GM10248 (cell line): ENCODE measurements at places on chromosomes 2 and 18.
A peak's percentile ranks its signal among the peaks of the same experiment; 100 is the strongest.

GRCh38 chr2:70258532-70258875 is 567 bp downstream of the PCYOX1 start:
- peak; percentile 20 for DNase-seq

- DNase-seq, result no peak
Observed at GRCh38 chr2:11812466-11813248, 66.2 kb downstream of the LPIN1 start.

DNA sequence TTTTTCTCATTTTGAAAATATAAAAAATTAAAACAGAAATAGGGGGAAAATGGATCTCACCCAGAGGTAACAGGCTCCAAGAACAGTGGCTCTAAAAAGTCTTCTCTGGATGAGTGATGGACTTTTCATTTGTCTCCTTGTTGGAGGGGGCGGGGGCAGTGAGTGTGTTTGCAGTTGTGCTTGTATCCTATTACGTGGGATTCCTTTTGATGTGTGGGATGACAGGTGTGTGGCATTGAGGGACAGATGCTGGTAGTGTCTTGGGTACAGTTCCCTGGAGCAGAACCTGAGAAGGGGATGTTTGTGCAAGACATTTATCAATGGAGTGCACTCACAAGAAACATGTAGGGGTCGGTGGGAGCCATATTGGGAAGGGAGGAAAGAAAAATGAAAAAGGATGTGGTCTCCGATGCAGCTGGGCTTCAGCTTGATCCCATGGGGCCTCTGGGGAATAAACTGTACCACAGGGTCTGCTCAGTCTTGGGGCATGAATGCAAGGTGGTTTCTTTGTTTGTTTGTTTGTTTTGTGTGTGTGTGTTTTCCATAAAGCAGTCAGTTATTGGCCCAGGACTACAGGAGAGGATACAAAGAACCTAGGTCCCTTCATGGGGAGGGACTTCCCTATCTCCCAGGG is 120.0 kb upstream of the SLC35G4 start:
- DNase-seq, result no peak

- DNase-seq, result no peak
Observed at GRCh38 chr18:72738136-72738535, 129.7 kb downstream of the NETO1 start.

DNA sequence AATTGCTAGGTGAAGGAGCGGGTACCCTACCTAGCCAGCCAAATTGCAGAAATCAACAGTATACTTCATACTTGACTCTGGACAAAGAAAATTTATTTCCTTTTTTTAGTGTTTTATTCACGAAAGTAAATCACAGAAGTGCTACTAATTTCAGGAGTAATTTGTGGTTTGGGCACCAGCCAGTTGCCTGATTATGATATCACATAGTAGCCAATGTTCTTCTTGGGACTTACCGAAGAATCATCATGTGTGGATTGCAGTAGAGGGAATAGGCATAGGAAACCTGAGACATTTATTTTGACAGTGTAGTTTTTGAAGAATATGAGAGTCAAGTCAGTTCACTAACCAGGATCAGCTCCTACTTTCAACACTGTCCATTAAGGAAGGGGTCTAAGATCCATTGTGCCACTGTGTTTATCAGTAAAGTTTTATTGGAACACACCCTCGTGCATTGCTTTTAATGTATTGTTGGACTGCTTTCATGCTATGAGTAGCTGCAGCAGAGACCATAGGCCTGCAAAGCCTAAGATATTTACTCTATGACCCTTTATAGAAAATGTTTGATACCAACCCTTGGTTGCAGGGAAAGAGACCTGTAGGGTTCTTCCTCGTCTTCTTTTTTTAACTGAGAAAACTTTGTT is 32.1 kb downstream of the TNFRSF11A start:
- DNase-seq, result no peak

- no peak for DNase-seq
Observed at GRCh38 chr2:96150791-96151594, 5.8 kb upstream of the DUSP2 start.

GRCh38 chr2:138440759-138441158 is 60.8 kb upstream of the SPOPL start:
- DNase-seq, result no peak

DNA sequence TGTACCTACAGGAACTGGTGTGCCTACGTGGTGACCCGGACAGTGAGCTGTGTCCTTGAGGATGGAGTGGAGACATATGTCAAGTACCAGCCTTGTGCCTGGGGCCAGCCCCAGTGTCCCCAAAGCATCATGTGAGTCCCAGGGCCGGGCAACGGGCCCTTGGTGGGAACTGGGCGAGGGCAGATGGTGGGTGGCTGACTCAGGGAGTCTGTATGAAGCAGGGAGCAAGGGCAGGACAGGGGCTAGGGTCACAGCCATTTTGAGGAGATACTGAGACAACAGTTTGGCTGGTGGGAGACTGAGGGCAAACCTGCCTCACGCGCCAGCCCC is 1.7 kb downstream of the EMILIN1 start:
- no peak for DNase-seq

- no peak for DNase-seq
Observed at GRCh38 chr2:49035481-49035880, 118.8 kb downstream of the FSHR start.
